ENCODE measurements at places on chromosomes 7 and 10.

DNA sequence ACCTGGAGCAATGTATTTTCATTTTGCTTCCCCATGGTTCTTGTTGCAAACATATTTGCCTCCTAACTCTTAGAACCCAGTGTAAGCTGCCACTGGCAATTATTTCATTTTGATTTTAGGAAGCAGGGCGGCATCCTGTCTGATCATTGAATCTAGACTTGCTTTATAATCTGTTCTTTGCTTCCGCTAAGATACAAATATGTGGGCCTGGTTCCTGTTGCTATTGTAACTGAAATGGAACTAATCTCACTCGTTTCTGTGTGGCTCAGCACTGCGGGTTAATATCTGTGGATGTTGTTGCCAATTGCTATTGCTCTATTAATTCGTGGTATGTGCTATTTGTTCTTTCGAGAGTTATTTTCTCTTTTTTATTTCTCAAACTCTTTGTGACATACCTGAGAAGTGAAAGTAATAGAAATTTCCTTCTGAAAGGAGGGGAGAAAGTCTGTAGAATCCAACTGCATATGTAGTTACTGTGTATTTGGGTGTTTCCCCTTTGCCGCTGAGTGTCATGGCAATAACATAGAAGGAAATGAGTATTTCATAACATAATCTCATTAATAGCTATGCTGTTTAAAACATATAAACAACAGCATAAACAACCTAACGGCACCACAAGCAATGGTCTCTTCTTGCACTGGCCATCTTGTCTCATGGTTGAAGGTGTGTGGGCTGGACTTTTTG is 62.4 kb downstream of the FZD1 start:
- DNase-seq, result no peak

- no peak for DNase-seq
Measured at GRCh38 chr7:101733713-101734475, 83.5 kb upstream of the CUX1 start.

DNA sequence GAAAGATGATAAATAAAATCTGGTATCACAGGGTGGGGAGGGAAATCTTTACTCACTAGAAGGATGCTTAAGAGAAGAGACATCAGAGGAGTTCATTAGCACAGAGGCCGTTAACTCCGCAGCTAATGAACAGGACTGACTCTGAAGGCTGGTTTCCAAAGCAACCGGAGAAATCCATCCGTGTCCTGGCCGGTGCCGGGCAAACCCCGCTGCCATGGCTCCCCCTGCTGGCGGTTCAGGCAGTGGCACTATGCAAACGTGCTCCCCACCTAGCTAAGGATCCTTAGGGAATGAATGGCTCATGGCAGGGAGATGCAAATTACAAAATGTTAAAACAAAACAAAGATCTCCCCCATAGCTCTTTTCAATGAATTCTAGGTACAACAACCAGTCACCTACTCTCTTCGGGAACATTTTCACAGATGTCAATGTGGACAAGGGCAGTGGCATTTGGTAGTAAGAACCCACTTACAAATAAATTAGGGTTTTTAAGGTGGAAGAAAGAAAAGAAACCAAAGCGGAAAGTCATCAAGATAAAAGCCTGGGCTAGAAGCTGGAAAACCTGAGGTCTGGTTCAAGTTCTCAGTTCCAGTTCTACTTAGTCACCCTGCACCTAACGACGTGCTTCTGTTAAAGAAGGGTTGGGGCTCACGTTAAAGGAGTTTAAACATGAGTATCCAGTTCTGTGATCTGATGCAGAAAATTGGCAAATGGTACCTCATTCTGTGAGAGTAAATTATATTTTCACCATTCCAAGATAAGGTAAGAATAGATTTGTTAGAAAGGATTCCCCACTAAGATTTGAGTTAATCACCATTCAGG is 138.2 kb downstream of the SVIL start:
- no peak for DNase-seq

DNA sequence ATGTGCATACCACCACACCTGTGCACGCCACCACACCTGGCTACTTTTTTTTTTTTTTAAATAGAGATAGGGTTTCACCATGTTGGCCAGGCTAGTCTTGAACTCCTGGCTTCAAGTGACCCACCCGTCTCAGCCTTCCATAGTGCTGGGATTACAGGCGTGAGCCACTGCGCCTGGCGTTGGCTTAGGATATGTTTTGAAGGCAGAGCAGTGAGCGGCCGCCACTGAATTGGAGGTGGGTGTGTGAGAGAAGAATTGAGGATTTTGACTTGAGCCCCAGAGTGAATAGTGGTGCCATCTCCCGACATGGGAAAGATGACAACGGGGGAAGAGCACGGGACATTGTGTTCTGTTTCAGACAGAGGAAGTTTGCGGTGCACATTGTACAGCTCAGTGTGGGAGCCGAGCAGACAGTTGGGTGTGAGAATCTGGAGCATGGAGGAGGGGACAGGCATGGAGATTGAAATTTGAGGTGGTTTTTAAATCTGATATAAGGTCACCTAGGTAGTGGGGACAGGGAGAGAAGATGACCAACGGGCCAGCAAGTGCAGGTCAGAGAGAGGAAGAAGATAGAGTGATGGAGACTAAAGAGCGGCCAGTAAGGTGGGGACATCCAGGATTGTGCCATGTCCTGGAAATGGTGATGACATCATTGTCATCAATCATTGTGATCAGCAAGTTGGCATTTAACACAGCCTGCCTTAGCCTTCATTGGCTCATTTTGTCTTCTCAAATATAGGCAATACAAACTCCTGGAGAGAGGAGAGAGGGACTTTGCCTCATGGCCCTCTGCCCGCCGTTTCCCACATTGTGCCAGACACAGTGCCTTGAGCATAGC is 35.8 kb downstream of the VWA2 start:
- DNase-seq, result no peak

DNA sequence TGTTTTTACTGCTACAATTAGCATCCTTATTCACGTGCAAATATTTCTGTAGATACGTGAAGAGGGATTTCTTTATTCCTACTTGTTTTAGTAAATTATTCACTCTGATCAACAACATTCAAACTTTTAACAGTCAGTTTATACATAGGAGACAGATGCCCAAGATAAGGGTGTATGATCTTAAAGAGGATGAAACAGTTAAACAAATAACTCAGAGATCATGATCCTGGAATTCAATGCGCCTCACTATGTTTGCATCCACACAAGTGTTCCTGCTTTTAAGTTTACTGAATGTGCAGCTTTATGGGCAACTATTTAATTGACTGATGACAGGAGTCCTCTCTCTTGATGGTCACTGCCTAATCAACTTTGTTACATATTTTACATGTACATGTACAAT is 394.8 kb downstream of the PARD3 start:
- DNase-seq, result no peak

DNA sequence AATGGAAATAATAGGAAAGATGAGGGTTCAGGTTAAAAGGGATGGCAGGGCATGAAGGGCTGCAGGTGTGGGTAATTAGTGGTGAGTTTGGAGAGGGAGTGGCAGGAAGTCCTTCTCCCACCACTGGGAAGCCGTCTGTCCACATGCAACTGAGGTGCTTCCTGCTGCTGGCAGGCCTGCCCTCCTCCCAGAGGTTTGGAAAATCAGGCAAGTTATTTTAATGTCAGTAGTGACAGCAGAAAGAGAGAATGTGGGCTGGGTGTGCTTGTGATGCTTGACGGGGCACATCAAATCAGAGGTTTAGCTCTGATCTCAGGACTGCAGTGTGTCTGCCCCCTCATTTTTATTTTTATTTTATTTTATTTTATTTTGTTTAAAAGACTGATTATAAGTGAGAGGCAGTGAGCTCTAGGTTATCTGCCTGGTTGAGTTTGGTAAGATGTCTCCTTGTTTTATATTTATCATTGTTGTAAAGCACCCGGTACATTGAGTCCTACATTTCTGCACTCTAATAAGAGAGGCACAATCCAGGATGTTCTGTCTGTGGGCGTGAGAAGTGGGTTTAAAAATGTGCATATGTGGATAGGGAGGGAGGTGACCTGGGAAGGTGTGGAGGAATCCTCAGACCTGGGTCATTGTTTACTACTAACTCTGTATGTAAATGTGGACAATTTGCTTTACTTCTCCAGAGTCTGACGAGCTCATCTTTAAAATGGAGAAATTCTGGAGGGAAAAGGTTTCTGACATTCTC is 504.4 kb downstream of the LRMDA start:
- no peak for DNase-seq

- no peak for DNase-seq
Measured at GRCh38 chr7:44288811-44289340, 36.5 kb downstream of the CAMK2B start.

DNA sequence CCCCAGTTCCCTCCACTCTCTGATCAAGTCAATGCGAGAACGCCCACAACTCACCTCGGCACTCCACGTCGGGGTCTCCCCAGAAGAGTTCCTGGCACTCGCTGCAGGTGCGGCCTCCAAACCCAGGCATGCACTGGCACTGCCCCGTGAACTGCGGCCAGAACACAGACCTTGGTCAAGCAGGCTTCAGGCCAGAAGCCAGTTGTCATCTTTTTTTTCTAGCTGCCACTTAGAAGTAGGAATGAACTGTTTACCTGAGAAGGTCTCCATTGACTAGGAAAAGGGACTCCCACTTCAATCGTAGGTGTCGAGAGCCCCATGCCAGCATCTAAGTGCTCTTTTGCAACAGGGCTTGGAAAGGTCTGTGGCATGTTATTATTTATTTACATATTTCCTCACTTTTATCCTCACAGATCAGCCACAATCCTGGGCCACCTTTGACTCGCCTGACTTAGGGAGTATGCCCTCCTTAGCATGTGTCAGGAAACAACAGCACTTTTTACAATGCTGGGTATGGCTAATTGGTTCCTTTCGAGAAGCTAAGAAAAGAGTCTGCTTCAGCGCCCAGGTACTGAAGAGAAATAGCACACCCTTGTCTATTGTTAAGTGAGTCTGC is 51.7 kb downstream of the LAMB1 start:
- DNase-seq, result no peak

GRCh38 chr7:134732728-134733127 is 46.7 kb upstream of the CALD1 start:
- DNase-seq, result no peak

- DNase-seq, result no peak
Measured at GRCh38 chr10:24256619-24257107, 47.7 kb downstream of the KIAA1217 start.

GRCh38 chr7:46707973-46708372 is 786.9 kb upstream of the IGFBP3 start:
- DNase-seq, result no peak

DNA sequence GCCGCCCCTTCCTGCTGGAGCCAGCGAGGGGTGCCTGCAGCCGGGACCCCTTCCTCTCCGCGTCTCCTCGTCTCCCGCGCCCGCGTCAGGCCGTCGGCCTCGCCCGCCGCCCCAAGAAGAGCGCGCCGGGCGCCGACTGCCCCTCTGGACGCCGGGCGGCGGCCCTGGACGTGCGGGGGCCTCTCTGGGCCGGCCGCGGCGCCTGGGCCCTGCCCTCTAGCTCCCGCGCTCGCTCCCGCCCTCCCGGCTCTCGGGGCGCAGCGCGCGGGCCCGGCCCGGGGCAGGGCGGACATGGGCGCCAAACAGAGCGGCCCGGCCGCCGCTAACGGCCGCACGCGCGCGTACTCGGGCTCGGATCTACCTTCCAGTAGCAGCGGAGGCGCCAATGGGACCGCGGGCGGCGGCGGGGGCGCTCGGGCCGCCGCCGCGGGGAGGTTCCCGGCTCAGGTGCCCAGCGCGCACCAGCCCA is 704 bp downstream of the ZNRF2 start:
- DNase-seq, result no peak

- DNase-seq, result no peak
Measured at GRCh38 chr7:47846138-47846836, 102.0 kb downstream of the PKD1L1 start.

- no peak for DNase-seq
Measured at GRCh38 chr10:86342111-86342863, 24.3 kb downstream of the GRID1 start.

DNA sequence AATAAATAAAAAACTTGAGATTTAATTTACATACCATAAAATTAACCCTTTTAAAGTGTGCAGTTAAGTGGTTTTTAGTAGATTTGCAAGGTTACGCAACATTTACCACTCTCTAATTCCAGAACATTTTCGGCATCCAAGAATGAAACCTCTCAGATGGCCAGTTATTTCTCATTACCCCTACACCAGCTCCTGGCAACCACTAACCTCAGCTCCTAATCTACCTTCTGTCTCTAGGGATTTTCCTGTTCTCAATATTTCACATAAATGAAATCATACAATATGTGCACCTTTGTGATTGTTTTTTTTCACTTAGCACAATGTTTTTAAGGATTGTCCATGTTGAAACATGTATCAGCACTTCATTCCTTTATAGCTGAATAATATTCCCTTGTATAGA is 45.1 kb downstream of the INPP5F start:
- DNase-seq, result no peak

DNA sequence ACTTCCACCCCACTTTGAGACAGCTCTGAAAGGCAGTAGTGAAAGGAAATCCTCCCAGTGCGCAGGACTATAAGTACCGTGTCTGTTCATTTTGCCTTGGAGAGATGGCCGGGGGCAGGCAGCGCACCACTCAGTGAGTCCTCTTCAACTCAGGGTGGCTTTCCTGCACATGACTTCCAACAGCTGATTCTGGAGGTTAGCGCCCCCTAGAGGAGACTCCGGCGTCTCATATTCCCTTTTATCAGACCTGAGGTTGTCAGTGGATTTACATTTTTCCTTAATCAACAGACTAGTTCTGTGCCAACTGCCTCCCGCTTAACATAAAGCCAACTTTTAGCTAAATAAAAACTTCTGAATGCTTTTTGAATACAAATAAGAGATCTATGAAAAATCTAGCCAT is 101.0 kb downstream of the HERPUD2 start:
- DNase-seq, result no peak

GRCh38 chr7:38548605-38549004 is 82.6 kb downstream of the AMPH start:
- DNase-seq, result no peak

DNA sequence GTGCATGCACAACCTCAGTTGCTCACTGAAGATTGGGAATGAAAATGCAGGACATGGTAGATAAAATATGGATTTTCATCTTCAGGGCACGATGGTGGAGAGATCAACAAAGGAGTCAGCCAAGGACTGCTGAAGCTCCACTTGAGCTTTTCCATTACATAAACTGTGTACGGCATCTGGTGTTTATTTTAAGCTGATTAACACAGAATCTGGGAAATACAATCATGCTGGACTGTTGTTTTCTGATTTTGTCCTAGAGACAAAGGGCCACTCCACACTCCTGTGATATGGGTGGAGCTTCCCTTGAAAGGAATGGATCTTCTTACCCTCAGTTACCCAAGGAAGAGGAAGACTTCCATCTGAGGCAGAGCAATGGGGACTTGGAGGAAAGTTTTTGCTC is 120.6 kb downstream of the SAMD9 start:
- no peak for DNase-seq

DNA sequence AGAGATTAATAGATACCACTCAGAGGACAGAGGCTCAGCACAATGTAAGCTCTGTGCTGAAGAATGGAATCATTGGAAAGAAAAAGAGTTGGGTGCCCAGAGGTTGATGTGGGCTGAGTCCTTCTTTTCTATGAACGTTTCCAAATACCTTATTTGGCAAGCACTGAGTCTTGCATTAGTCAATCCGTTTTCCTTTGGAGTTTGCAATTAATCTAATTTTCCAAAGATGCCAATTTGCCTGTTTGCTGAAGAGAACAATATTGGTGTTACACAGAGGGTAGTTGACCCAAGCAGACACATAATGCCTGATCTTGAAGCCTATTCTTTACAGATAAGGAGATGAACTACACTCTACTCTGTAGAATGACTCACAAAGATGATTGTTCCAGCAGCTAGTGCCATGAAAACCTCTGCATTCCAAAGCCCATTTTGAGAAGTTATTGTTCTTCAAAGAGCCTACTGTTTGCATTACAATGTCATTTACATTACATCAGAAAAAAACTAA is 55.4 kb upstream of the MET start:
- no peak for DNase-seq

GRCh38 chr7:77838929-77839491 is 40.4 kb downstream of the PHTF2 start:
- DNase-seq, result no peak

GRCh38 chr7:77831481-77831880 is 32.9 kb downstream of the PHTF2 start:
- DNase-seq, result no peak
